ENCODE measurements at places on chromosomes 5 and 9.

- DNase-seq = peak; percentile 74
These were observed at the start of gene RNF208 for GRCh38 chr9:137222190-137223077. Gene RNF208 (minus strand): TSS chr9:137222240. CDS start chr9:137221212, 1,028 bp downstream.

DNA sequence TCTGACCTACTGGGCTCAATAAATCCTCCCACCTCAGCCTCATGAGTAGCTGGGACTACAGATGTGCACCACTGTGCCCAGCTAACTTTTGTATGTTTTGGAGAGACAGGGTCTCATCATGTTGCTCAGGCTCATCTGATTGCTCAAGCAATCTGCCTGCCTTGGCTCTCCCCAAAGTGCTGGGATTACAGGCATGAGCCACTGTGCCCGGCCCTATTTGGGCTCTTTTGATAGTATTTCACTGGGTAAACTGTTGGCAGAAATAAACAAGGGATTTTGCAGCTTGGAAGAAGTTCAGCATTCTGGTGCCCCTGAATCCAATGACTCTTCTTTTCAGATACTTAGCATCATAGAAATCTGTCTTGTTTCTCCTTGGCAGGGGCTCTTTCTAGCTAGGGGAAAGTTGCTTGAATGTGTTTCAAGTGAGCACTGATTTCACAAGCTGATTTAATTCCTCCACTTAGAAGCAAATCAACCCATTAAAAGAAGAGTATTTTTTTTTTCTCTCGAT lies 146.8 kb downstream of the PAPPA start:
- peak; percentile 21 for DNase-seq

- peak; percentile 37 for DNase-seq
These were observed 145.4 kb downstream of the CMYA5 start for GRCh38 chr5:79834754-79835714.

DNA sequence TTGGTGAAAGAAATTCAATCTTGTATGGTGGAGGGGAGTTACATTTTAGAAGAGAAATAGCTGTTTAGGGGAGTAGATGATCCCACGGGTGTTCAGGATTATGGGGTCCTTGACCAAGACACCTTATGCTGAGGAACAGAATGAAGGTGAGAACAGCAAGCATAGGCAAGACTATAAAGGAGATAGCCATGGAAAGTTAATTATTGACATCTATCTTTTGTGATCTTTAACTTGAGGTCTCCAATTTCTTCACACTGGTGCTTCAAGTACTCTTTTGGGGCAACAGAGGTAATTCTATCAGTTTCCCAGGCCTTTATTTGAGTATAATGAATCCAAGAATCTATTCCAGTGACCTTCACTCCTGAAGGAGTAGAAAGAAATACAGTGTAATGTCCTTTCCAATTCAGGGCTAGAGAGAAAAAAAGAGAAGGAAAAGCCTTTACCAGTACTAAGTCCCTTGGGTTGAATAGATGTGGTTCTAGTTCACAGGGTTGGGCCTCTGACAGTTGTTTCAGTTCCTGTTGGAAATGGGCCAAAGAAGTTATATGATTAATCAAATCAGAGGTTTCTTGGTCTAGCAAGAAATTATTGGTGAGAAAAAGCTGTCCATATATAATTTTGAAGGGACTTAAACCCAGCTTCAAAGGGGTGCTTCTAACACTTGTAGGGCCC lies 2104.1 kb upstream of the ACO1 start:
- DNase-seq = no peak

GRCh38 chr5:127839072-127839471 lies 135.9 kb downstream of the CCDC192 start:
- DNase-seq = no peak

DNA sequence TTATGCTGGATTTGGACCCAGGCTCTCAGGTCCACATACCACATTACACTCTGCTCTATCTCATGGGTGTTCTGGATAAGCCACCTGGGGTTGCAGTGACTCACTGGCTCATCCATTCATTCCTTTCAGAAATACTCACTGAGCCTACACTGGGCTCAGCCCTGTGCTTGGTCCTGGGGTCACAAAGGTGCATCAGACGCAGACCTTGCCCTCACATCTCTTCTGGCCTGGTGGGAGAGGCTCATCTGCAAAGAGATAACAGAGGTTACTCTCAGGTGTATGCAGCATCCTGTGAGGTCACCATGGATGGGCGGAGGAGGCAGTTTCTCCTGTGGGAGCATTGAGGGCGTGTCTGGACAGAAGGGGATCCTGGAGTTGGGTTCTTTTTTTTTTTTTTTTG lies 12.1 kb downstream of the CDHR2 start:
- no peak for DNase-seq

GRCh38 chr5:174356536-174356935 lies 311.0 kb downstream of the NSG2 start:
- no peak for DNase-seq

DNA sequence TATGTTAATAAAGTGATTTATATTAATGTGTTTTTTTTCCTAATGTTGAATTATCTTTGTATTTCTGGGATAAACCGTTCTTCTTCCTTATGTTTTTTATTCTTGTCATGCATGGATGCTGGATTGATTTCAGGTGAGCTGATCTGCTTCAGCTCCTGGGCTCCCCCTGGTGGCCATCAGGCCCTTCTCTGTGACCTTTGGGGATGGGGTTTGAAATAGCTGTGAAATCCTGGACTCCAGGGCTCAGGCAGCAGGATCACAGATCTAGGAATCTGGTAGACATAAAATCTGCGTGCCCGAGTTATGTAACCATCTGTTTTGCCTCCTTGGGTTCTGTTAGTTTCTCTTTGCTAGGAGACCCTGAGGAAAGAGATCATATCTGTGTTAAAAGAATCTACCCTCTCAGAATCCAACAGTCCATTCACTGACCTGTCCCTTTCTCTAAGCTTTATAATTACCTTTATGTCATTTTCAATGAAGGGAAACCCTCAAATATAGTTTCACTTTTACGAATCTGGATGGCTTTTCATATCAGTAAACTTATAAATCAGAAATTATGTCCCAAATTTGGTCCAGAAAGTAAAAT lies 12.2 kb upstream of the OR13J1 start:
- DNase-seq = peak; percentile 87

DNA sequence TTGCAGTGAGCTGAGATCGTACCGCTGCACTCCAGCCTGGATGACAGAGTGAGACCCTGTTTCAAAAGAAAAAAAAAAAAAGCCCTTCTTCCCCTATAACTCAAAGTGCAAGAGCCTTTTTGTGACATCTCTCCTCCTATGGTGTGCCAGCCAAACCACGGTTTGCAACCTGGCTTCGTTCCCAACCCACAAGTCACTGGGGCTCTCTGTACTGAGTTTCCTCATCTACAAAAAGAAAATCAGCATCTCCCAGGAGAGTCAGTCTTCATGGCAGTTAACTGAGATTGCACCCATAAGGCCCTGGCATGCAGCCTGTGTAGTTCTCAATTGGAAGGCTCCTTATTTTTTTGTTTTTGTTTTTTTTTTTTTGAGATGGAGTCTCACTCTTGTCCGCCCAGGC lies 14.8 kb downstream of the ODF2 start:
- DNase-seq = peak; percentile 9

- DNase-seq = peak; percentile 49
These were observed 173.4 kb downstream of the NR3C1 start for GRCh38 chr5:143229896-143230675.

- DNase-seq = peak; percentile 92
These were observed at the start of gene OLFM1 for GRCh38 chr9:135087489-135087792. Gene OLFM1 (plus strand): TSS chr9:135087668. CDS start chr9:135087990, 322 bp downstream.

DNA sequence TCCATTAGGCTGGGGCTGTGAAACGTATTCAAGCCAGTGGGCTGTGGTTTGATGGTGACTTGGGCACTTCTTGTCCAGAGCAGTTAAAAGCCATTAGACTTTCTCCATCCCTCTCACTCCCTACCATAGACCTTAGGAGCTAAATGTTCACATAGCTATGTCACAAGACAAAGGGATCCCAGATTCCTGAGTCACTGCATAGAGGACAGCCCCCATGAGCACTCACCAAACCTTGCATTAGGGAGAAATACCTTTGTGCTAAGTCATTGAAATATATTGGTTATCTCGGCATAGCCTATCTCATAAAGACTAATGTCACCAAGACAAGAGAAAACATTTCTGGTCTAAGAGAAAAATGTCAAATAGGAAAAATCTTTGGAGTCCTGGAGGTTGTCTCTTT lies 104.3 kb downstream of the TRPM6 start:
- DNase-seq = no peak

DNA sequence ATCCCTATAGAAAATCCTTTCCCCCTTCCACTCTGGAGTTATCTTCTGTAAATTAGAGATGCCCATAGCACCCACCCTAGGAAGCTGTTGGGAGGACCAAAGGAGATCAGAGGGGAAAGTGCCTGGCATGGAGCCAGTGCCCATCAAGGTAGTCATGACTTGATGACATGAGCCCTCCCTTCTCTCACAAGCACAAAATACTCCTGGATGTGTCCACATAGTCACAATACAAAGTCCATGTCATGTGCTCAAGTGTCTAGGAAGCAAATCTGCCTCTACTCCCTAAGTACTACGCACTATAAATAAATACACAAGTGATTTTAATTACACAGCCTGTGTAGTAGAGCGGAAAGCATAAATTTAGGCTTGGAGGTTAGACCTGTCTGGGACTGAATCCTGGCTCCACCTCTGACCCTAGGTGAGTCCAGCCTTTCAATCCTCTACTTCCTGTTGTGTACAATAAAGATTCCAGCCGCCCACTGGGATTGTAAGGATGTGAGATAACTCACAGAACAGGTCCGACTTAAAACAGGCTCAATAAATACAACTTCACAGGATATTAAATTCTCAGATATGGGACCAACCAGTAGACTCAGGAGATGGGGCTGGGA lies 30.6 kb downstream of the TTC39B start:
- DNase-seq = no peak

GRCh38 chr5:136840601-136841000 lies 475.3 kb upstream of the TRPC7 start:
- DNase-seq = no peak

DNA sequence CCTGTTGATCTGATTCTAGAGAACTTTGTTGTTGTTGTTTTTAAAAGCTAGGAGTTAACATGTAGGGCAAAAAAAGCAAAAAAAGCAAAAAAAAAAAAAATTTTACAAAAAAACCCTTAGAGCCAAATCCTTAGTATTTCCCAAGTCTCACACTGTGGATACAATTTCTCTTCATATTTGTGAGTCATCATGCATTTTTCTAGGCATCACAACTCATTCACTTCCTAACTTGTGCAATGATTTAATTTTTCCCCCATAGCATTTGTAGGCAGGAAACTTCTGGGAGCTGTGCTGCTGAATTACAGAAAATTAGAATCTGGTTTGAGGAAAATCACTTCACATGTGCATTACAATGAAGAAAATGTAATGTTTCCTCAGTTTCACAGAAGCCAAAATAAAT lies 91.9 kb downstream of the MARCHF3 start:
- no peak for DNase-seq

- DNase-seq = no peak
These were observed 47.3 kb downstream of the MED27 start for GRCh38 chr9:132032238-132032950.

DNA sequence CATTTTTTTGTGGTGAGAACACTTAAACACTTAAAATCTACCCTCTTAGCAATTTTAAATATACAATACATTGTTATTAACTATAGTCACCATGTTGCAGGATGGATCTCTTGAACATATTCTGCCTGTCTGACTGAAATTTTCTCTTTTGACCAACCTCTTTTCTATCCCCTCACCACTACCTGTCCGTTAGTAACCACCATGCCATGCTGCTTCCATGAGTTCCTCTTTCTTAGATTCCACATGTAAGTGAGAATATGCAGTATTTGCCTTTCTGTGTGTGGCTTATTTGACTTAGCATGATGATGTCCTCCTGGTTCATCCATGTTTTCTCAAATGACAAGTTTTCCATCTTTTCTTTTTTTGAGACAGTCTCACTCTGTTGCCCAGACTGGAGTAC lies 48.5 kb upstream of the NAA35 start:
- no peak for DNase-seq

DNA sequence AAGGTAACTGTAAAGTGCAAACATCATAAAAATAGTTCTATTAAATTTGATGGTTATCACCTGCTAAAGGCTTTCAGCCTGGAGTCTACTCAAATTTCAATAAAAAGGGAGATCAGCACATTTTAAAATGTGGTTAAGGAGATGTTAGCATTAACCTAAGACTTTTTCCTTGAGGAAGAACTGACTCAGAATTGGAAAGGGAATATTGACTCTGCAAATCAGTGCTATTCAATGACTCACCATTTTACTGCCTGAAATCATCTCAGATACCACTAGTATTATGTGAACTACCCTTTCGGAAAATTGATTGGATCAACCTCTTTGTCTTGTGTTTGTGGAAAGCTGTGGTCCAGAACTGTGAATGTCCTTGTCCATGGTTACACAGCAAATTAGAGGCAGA lies 113.3 kb downstream of the ADRB2 start:
- no peak for DNase-seq
